Islet precursor cell (in vitro differentiated cells): ENCODE measurements at places on chromosomes 16 and 17.
A peak's percentile ranks its signal among the peaks of the same experiment; 100 is the strongest.

- peak; percentile 99 for DNase-seq
Observed at GRCh38 chr17:17300624-17301568, 2.3 kb upstream of the NT5M start.

DNA sequence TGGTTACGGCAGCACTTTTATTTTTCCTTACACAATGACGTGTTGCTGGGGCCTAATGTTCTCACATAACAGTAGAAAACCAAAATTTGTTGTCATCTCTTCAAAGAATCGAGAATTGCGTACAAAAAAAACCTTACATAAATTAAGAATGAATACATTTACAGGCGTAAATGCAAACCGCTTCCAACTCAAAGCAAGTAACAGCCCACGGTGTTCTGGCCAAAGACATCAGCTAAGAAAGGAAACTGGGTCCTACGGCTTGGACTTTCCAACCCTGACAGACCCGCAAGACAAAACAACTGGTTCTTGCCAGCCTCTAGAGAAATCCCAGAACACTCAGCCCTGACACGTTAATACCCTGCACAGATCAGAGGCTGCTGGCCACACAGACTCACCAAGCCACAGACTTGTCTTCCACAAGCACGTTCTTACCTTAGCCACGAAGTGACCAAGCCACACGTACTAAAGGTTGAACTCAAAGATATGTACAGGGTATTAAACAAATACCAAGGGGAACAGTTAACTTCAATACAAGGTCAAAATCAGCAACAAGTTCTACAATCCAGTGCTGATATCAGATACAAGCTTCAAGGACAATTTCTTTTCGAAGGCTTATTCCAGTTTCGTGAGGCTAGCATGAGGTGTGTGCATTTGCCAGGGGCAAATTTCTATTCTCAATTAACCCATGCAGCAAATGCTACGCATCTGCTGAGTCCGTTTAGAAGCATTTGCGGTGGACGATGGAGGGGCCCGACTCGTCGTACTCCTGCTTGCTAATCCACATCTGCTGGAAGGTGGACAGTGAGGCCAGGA is 2.4 kb downstream of the ACTG1 start:
- no peak for DNase-seq

- DNase-seq: no peak
Observed at GRCh38 chr16:25893332-25893731, 201.6 kb downstream of the HS3ST4 start.

GRCh38 chr16:54847207-54847606 is 83.5 kb upstream of the IRX5 start:
- DNase-seq: no peak

DNA sequence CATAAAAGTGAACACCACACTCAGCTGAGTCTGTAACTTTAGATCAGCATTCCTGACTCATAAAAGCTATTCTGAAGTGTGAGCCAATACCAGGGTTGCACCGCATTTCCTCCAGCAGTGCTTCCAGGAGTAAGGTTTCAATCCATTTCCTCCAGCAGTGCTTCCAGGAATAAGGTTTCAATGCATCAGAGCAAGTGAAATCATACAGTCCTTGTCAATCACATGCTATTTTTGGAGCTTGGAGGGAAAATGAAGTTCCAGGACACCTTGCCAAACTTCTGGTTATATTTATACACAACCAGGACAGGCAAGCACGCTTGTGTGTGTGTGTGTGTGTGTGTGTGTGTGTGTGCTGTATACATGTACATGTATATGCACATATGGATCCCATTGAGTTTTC is 327.6 kb downstream of the GRIN2A start:
- DNase-seq: no peak

- DNase-seq: peak; percentile 69
Observed at GRCh38 chr17:75642784-75643642, 9.8 kb downstream of the SMIM5 start.

DNA sequence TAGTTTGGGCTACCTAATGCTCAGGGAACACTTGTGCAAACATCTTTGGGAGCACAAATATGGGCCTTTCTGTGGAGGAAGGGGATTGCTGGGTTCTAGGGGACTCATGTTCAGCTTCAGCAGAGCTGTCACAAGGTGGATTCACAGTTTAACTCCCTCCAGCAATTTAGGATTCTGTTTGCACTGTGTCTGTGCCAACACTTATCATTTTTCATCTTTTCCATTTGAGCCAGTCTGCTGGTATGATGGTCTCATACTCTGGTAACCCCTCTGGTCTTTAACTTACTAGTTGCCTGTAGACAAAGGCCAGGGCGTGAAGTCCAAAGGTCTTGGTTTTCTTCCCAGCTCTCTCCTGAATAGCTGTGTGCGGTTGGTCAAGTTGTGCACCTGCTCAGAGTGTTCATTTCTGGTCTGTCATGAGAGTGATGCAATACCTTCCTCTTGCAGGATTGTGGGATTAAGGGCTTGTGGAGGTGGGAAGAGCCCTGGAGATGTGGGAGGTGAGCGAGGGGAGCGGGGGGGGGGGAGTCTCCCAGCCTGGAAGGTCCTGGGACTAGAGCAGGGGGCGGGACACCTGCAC is 152.6 kb downstream of the CMIP start:
- DNase-seq: no peak

DNA sequence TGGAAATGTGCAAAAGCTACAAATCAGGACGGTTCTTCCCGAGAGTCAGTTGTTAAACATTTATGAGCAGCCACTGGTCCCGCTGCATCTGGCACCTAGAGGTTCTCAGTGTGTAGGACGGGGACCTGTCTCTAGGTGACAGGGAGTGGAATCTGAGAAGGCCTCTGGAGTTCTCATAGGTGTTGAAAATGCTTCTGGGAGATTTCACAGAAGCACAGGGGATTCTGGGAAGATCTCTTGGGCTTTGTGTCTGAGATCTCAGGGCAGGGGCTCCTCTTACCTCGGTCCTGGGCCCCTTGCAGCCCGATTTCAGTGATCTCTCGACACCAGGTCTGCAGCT is 8.9 kb downstream of the ALOX15 start:
- DNase-seq: no peak

GRCh38 chr16:8727131-8727806 is 52.9 kb downstream of the ABAT start:
- DNase-seq: no peak
